ENCODE measurements at places on chromosomes 5 and 9. TPM values are rescaled to one million over a fixed set of nuclear protein-coding genes. Genes with fewer than 3 reads are reported as not detected.
A peak's percentile ranks its signal among the peaks of the same experiment; 100 is the strongest.

The KLF4 gene
- total RNA-seq: 481 TPM

The LCN12 gene
- total RNA-seq: 10.2 TPM

The CCL21 gene
- 27.5 TPM for total RNA-seq

The FUT7 gene
- total RNA-seq: not detected

The N4BP3 gene
- total RNA-seq: 0.95 TPM

DNA sequence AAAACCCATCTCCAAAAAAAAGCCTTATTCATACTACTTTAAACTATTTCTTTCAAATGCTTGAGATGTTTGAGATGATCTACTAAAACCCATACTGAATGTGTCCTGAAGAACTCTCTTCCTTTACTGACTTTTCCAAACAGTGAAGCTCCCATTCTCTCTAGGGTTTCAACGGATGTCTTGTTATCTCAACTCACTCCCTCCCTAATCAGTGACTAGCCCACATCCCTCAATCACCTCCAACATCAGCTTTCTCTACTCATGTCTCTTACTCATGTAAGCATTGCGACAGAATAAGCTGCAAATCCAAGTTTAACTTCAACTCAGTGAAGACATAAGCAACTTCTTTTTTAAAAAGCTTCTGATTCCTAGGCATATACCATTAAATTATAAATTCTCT is 42.1 kb downstream of the WDR41 start:
- no peak for DNase-seq

GRCh38 chr5:180043377-180043776 is 28.2 kb downstream of the RNF130 start:
- no peak for DNase-seq

- no peak for DNase-seq
Observed at GRCh38 chr5:84568171-84568570, 183.5 kb upstream of the EDIL3 start.

GRCh38 chr9:93673839-93674334 is 97.5 kb downstream of the PHF2 start:
- peak; percentile 1 for DNase-seq

DNA sequence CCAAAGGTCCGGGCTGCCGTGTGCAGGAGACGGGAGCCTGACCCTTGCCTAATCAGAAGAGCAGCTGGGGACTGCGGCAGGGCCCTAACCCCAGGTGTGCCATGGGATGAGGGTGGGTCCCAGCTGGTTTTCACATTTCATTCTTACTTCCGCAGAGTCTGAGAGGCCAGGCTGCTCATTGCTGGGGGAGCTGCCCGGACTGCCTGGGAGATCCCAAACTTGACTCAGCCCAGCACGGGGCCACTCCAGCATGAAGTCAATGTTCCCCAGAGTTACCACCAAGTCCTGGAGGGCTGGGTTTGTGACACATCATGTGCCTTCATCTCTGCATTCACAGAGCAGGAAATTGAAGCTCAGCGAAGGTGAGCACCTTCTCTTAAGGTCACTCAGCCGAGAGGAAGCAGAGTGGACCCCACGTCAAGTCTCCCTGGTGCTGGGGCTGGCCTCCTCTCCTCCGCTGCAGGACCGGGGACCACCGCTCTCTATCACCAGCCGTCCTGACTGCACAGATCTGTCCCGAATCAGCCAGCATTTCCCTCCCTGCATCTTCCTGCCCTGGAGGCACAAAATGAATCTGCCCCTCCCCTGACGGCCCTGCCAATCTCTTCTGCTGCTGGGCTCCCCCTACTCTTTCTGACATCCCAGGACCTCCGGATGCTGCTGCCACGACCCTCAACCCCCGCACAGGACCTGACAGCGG is 54.6 kb upstream of the PHYKPL start:
- DNase-seq: no peak

DNA sequence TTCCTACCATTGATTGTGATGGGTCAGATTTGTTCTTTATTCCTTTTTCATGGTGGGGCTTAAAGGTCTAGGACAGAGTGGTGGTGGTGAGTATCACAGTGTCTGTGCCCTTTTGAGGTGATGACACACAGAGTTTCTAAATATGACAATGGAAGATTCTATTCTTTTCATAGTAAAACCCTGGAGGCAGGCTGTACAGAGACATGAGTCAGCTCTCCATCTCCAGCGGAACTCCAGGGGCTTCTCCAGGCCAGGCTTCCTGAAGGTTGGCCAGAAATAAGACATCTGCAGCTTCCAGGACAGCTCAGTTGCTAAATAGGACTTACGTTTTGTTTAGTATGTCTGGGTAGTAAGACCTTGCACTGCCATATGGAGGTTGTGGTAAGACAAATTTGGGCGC is 229.5 kb downstream of the CD180 start:
- no peak for DNase-seq

DNA sequence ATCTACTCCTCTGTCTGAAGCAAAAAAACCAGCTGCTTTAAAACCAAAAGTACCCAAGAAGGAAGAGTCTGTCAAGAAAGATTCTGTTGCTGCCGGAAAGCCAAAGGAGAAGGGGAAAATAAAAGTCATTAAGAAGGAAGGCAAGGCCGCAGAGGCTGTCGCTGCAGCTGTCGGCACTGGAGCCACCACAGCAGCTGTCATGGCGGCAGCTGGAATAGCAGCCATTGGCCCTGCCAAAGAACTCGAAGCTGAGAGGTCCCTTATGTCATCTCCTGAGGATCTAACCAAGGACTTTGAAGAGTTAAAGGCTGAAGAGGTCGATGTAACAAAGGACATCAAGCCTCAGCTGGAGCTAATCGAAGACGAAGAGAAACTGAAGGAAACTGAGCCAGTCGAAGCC is 88.3 kb downstream of the MAP1B start:
- DNase-seq: no peak

GRCh38 chr5:67206461-67206860 is 9.9 kb upstream of the CD180 start:
- DNase-seq: no peak

DNA sequence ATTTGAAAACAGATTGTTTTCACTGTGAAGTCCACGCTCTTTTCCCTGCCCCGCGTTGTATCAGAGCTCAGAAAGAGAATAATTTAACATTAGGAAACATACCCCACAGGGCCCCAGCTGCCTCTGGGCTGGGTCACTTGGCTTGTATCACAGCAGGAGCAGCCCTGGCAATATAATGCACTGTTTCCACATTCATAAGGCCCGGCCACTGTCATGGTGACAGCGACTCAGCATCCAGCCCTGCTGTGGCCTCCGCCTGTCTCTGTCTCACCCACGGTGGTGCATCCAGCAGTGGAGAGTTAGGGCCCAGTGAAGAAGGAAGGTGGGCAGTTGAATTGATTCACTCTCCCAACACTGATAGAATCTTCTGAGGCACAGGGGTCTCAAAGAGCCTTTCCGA is 188.9 kb downstream of the NSG2 start:
- no peak for DNase-seq

- DNase-seq: no peak
Observed at GRCh38 chr9:75739884-75740611, 150.4 kb upstream of the PCSK5 start.

- no peak for DNase-seq
Observed at GRCh38 chr9:125634040-125634717, 72.8 kb downstream of the MAPKAP1 start.

DNA sequence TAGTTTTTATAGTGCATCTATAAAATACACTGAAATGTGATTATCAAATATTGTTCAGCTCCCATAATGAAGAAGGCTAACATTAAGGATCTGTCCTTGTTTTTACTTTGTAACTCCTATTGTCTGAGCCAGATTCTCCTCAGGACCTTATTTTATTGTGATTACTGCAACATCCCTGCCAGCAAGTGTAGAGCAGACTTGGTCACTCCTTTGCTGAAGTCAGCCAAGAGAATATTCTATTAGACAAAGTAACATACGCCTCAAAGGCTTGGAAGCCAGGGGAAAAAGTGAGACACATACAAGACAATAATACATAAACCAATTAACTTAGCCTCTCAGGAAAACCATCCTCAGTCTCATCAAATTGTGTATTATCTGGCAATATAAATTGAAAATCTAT is 269.6 kb downstream of the ARL15 start:
- no peak for DNase-seq

GRCh38 chr5:35857606-35858205 is 1.0 kb downstream of the IL7R start:
- no peak for DNase-seq

Measured in left colon (tissue), 2 donors.